ENCODE measurements at places on chromosomes 2 and 18. TPM values are rescaled to one million over a fixed set of nuclear protein-coding genes. Genes with fewer than 3 reads are reported as not detected.

Gene CKAP2L
- total RNA-seq = 2.1 TPM

Gene IL37
- total RNA-seq = not detected

Gene UGT1A3
- not detected for total RNA-seq

- DNase-seq = no peak
- H3K36me3 ChIP-seq = no peaks in the 10 kb centered on the region
- H3K4me1 ChIP-seq = no peaks in the 10 kb centered on the region
- H3K27me3 ChIP-seq = peaks cover 21% of the 10 kb centered on the region
- no peak overlapping the region for H3K4me3 ChIP-seq
- no peak overlapping the region for H3K27ac ChIP-seq
Observed at GRCh38 chr18:50405582-50406271, 30.9 kb downstream of the SKA1 start.

GRCh38 chr2:57373530-57373929 lies 673.1 kb upstream of the VRK2 start:
- H3K27me3 ChIP-seq = no peaks in the 10 kb centered on the region
- H3K4me3 ChIP-seq = no peak overlapping the region
- H3K4me1 ChIP-seq = no peaks in the 10 kb centered on the region
- H3K36me3 ChIP-seq = no peaks in the 10 kb centered on the region
- peak; percentile 70 for DNase-seq

- H3K4me3 ChIP-seq = no peak overlapping the region
- H3K27me3 ChIP-seq = no peaks in the 10 kb centered on the region
- peak; percentile 61 for DNase-seq
Observed at GRCh38 chr2:68878753-68879152, 7.6 kb upstream of the BMP10 start.
